Hepatocyte (in vitro differentiated cells): ENCODE measurements at places on chromosomes 2 and 18. TPM values are rescaled to one million over a fixed set of nuclear protein-coding genes. Genes with fewer than 3 reads are reported as not detected.
A peak's percentile ranks its signal among the peaks of the same experiment; 100 is the strongest.

DNA sequence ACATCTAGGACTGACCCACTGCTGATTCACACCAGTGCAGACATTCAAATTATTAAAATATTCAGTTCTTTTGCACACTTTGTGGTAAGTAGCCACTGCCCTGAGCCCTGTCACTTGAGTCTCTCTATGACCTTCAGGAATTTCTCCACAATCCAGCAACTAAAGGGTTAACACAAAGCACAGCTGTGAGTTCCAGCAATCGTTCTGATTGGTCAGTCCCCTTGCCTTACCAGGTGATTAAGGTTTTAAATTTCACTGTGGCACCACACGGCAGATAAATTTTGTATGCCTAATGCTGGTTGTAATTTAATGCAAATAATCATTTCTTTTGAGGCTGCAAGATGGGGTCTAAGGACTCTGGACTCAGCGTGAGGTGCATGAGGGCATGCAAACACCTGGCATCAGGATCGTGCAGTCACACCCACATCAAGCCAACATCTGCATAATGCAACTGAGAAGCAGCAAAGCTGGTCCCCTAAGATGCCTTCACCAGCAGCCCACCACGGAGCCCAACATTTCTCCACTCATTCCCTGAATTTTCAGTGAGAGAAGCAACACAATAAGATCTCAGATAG lies 36.6 kb downstream of the SLC14A1 start:
- H3K27me3 ChIP-seq = no peaks in the 10 kb centered on the region
- H3K4me3 ChIP-seq = no peak overlapping the region
- no peaks in the 10 kb centered on the region for H3K4me1 ChIP-seq

ING5 gene
- polyA plus RNA-seq = 27.6 and 28.9 TPM in 2 replicates

NYAP2 gene
- polyA plus RNA-seq = 0.23 and 0.44 TPM in 2 replicates

DNA sequence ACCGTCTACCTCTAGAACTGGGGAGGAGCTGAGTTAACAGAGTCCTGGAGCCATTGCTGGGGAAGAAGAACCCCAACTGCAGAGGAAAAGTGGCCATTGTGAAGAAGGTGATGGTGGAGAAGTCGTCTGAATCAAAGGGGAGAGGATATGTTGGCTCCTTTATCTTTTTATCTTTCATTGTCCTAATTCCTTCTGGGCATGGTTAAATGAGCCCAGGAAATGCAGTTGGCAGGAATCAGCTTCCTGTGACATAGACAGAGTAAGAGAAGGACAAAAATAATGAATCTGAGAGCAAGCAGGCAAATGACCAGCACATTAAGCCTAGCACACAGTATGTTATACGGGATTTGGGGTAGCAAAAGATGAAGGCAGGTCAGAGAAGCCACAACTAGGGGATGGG lies 16.0 kb upstream of the ACTR3 start:
- H3K4me3 ChIP-seq = no peak overlapping the region
- H3K27ac ChIP-seq = no peak overlapping the region
- peaks cover 17% of the 10 kb centered on the region for H3K4me1 ChIP-seq
- no peak for DNase-seq

GRCh38 chr2:239193401-239193811 lies 207.4 kb downstream of the HDAC4 start:
- no peaks in the 10 kb centered on the region for H3K4me1 ChIP-seq
- no peaks in the 10 kb centered on the region for H3K27me3 ChIP-seq
- no peak overlapping the region for H3K4me3 ChIP-seq
- H3K36me3 ChIP-seq = peaks cover 4% of the 10 kb centered on the region

- no peaks in the 10 kb centered on the region for H3K27me3 ChIP-seq
- H3K27ac ChIP-seq = no peak overlapping the region
- DNase-seq = no peak
- H3K36me3 ChIP-seq = no peaks in the 10 kb centered on the region
- no peaks in the 10 kb centered on the region for H3K4me1 ChIP-seq
- H3K4me3 ChIP-seq = no peak overlapping the region
These were observed 4.5 kb downstream of the CXCR2 start for GRCh38 chr2:218130377-218130776.

DNA sequence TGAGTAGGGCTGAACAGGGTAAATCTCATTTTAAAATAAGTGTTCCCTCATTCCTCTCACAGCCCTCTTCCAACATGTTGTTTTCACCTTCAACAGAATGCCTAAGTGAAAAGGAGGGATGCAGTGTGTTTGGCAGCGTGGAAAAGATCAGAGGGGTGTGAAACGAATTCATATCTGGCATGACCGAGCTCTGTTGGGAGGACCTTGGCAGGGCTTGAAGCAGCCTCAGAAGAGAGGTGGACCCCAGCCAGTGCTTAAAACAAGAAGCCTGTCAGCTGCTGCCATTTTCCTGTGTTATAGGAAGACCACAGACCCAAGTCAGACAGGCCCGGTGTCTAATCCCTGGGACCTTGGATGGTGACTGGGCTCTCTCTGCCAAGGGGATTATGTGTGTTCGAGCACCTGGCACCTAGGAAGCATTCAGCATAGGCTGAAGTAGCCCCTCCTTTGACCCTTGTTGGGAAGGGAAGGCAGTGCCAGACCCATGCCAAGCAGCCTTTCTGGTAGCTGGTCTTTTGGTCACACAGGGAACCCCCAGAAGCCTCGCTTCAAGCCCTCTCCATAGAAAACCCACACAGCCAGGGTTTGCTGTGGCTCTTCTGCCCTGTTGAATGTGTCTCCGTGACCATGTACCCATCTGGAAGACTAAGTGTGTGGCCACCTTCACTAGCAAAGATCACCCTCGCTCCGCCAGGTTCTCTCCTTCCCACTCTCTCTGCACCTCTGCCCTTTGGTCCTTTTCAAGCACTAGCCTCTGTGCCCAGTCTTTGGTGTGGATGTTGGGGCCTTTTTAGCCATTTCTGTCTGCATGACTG lies 87.5 kb upstream of the ST3GAL5 start:
- H3K4me3 ChIP-seq = no peak overlapping the region
- no peaks in the 10 kb centered on the region for H3K4me1 ChIP-seq
- no peaks in the 10 kb centered on the region for H3K27me3 ChIP-seq

- no peaks in the 10 kb centered on the region for H3K4me1 ChIP-seq
- H3K27me3 ChIP-seq = no peaks in the 10 kb centered on the region
- no peaks in the 10 kb centered on the region for H3K36me3 ChIP-seq
These were observed 883.3 kb downstream of the NRXN1 start for GRCh38 chr2:50148632-50149031.

GRCh38 chr2:71926876-71927756 lies 220.5 kb downstream of the CYP26B1 start:
- H3K4me1 ChIP-seq = peaks cover 14% of the 10 kb centered on the region
- H3K4me3 ChIP-seq = no peak overlapping the region
- DNase-seq = no peak
- H3K27me3 ChIP-seq = no peaks in the 10 kb centered on the region
- H3K36me3 ChIP-seq = no peaks in the 10 kb centered on the region

GLI2 gene
- polyA plus RNA-seq = 5.3 and 6.2 TPM in 2 replicates

NEB gene
- polyA plus RNA-seq = 0.75 and 3.4 TPM in 2 replicates

GRCh38 chr2:233408366-233409285 lies 54.3 kb downstream of the DGKD start:
- no peak overlapping the region for H3K4me3 ChIP-seq
- no peak for DNase-seq
- peaks cover 3% of the 10 kb centered on the region for H3K4me1 ChIP-seq
- peak overlapping the region; percentile 15 for H3K27ac ChIP-seq
- no peaks in the 10 kb centered on the region for H3K27me3 ChIP-seq

C1GALT1C1L gene
- polyA plus RNA-seq = not detected in 2 replicates

- H3K4me1 ChIP-seq = peaks cover 22% of the 10 kb centered on the region
- peak overlapping the region; percentile 77 for H3K27ac ChIP-seq
- H3K4me3 ChIP-seq = no peak overlapping the region
- H3K36me3 ChIP-seq = no peaks in the 10 kb centered on the region
- peak; percentile 31 for DNase-seq
These were observed 23.2 kb downstream of the GPR39 start for GRCh38 chr2:132439703-132440398.

DNA sequence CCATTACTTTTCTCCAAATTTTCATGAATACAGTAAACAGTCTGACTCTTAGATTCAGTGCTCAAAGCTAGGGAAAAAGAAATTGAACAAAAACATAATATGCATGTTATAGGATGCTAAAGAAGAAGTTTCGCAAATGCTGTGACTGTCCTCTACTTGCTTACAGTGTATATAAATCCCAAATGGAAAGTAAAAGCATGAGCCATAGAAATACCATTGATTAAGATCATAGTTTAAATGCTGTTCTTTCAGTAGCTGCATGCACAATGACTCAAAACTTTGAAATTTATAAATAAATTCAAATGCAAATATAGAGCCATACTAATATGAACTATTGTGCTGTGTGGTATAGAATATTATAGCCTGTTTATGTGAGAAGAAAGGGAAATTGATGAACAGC lies 1113.9 kb upstream of the ACVR2A start:
- no peaks in the 10 kb centered on the region for H3K36me3 ChIP-seq
- no peaks in the 10 kb centered on the region for H3K4me1 ChIP-seq
- DNase-seq = no peak
- H3K27me3 ChIP-seq = no peaks in the 10 kb centered on the region
- no peak overlapping the region for H3K27ac ChIP-seq

DNA sequence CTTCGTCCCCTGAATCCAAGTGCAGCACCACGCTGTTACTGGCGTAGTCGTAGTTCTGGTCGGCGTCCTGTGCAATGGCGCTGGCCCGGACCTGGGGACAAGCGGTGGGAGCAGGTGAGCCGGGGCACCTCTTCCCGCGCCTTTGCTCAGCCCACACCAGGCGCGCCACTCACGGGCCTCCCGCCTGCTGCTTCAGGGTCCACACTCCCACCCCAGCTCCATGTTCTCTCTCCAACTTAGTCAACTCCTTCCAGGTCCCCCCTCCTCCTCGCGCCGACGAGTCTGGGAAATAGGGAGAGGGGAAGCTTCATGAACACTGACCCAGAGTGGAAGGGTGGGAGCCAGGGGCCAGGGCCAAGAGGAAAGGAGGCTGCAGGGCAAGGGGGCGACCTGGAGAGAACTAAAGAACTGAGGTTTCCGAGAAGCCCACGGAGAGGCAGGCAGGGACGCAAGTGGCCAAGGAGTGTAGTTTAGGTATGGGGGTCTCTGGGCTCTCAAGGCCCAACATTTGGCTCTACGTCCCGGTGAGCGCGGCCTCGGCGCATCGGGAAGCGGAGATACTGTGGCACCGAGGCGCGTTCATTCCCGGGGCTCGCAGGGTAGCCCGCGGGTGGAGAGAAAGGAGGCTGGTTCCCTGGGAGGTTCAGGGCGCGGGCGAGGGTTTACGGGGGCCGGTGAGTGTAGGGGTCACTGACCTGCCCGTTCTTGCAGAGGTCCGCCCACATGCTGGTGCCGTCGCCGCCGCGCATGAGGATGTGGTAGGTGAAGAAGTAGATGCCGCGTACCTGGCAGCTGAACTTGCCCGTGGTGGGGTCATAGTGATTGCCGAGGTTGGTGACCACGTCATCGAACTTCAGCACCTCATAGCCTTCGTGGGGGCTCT lies 1.4 kb downstream of the C1QL2 start:
- peaks cover 95% of the 10 kb centered on the region for H3K27me3 ChIP-seq
- no peaks in the 10 kb centered on the region for H3K36me3 ChIP-seq
- no peak overlapping the region for H3K27ac ChIP-seq
- DNase-seq = no peak

IGFBP5 gene
- polyA plus RNA-seq = 113 TPM in 2 replicates

DNA sequence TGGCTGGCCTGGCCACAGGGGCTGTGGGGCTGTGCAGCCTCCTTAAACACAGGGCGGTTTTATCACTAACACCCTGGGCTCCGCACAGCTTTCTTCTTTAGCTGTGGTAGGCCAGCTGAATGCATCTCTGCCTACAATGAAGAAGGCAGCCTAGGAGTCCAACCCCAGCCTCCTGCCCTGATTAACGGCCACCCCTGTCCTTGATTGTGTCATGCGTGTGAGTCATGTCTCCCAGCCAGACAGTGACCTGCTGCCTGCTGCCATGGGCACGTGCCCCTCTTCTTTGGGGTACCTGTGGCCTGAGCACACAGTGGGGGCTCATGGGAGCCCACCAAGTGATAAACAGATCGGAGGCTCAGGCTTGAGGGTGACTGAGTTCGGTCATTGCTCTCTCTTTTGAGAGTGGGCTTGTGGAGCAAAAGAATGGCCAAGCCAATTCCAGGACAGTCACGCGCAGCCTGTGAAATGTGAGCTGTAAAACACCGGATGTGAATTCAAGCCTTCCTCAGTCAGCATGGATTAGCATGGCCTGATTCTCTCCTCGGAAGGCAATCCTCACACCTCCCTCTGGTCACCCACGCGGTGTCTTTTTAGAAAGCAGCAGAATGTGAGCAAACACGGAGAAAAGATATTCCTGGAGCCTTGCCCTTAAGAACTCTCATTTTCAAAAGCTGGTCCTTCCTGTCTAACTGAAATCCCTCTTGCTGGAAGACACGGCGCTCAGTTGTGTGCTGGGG lies 144.1 kb downstream of the CELF4 start:
- no peak overlapping the region for H3K27ac ChIP-seq
- no peak overlapping the region for H3K4me3 ChIP-seq
- H3K36me3 ChIP-seq = no peaks in the 10 kb centered on the region
- no peak for DNase-seq
- H3K27me3 ChIP-seq = peaks cover 9% of the 10 kb centered on the region
- no peaks in the 10 kb centered on the region for H3K4me1 ChIP-seq

TOGARAM2 gene
- 1.3 and 2.1 TPM in 2 replicates for polyA plus RNA-seq

DNA sequence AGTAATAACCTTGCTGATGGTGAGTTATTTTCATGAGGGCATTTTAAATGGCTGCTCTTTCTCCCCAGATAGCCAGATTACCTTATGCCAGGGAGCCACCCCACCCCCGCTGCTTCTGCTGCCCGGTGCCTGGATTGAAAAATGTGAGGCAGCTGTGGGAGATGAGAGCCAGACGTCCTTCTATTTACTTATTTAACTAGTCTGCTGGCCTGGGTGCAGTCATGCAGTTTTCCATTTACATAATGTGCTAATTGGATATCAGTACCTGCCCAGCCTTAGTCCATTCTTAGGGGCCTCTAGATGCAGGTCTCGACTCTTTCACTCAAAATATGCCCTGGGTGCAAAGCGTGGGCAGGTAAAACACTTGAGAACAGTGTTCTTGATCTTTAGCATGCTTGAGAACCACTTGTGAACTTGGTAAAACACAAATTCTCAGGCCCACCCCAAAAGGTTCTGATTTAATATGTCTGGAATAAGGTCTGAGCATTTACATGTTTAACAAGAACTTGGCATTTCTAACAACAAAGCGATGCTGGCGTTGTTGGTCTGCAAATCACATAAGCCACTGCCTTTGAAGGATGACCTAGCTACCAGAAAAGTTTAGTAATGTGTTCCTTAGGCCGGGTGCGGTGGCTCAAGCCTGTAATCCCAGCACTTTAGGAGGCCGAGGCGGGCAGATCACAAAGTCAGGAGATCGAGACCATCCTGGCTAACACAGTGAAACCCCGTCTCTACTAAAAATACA lies 154.3 kb downstream of the NRP2 start:
- DNase-seq = no peak
- H3K4me1 ChIP-seq = peaks cover 27% of the 10 kb centered on the region
- no peaks in the 10 kb centered on the region for H3K27me3 ChIP-seq
- peak overlapping the region; percentile 58 for H3K27ac ChIP-seq
- no peaks in the 10 kb centered on the region for H3K36me3 ChIP-seq
- H3K4me3 ChIP-seq = no peak overlapping the region

DNA sequence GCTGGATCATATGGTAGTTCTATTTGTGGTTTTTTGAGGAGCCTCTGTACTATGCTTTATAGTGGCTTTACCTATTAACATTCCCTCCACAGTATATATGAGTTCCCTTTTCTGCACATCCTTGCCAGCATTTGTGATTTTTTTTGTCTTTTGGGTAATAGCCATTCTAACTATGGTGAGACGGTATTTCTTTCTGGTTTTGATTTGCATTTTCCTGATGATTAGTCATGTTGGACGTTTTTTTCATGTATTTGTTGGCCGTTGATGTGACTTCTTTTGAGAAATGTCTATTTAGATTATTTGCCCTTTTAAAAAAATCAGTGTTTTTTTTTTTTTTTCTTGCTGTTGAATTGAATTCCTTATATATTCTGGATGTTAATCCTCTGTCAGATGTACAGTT lies 31.1 kb downstream of the ACTR3 start:
- H3K27ac ChIP-seq = no peak overlapping the region
- no peak overlapping the region for H3K4me3 ChIP-seq
- H3K27me3 ChIP-seq = no peaks in the 10 kb centered on the region
- H3K36me3 ChIP-seq = peaks cover 5% of the 10 kb centered on the region
